ENCODE measurements at places on chromosomes 2 and 18. TPM values are rescaled to one million over a fixed set of nuclear protein-coding genes. Genes with fewer than 3 reads are reported as not detected.

The NR4A2 gene
- total RNA-seq = 2.9 TPM

The CD226 gene
- total RNA-seq = 1.2 TPM

The UGT1A4 gene
- 7.0 TPM for total RNA-seq

The SERPINB4 gene
- total RNA-seq = not detected

The SLC4A3 gene
- 0.29 TPM for total RNA-seq

The ALKAL2 gene
- total RNA-seq = 3.5 TPM

The ATG9A gene
- 51.9 TPM for total RNA-seq

The RAB1A gene
- total RNA-seq = 151 TPM

The AKAIN1 gene
- not detected for total RNA-seq

The CTAGE1 gene
- not detected for total RNA-seq

The REG3A gene
- total RNA-seq = not detected

The LRPPRC gene
- 92.7 TPM for total RNA-seq

The TUBA3E gene
- not detected for total RNA-seq

The NEURL3 gene
- 2.3 TPM for total RNA-seq

The NDC80 gene
- total RNA-seq = 1.5 TPM

The SCN3A gene
- total RNA-seq = 2.6 TPM

The SLC14A1 gene
- total RNA-seq = 1.1 TPM

The ZAP70 gene
- 7.5 TPM for total RNA-seq

The GREB1 gene
- 1.6 TPM for total RNA-seq

The ROCK1 gene
- 34.1 TPM for total RNA-seq

The BOK gene
- total RNA-seq = 25.5 TPM

The BCL2 gene
- 25.7 TPM for total RNA-seq

The CXCR1 gene
- total RNA-seq = 0.27 TPM

The WIPF1 gene
- total RNA-seq = 15.3 TPM

The WDR12 gene
- 32.8 TPM for total RNA-seq

The NTSR2 gene
- total RNA-seq = not detected

The ABCA12 gene
- 1.1 TPM for total RNA-seq

The ANKRD30BL gene
- total RNA-seq = not detected

The DSG1 gene
- total RNA-seq = not detected

The HAT1 gene
- 30.5 TPM for total RNA-seq
